ENCODE measurements at places on chromosomes 5 and 9. TPM values are rescaled to one million over a fixed set of nuclear protein-coding genes. Genes with fewer than 3 reads are reported as not detected.

DNA sequence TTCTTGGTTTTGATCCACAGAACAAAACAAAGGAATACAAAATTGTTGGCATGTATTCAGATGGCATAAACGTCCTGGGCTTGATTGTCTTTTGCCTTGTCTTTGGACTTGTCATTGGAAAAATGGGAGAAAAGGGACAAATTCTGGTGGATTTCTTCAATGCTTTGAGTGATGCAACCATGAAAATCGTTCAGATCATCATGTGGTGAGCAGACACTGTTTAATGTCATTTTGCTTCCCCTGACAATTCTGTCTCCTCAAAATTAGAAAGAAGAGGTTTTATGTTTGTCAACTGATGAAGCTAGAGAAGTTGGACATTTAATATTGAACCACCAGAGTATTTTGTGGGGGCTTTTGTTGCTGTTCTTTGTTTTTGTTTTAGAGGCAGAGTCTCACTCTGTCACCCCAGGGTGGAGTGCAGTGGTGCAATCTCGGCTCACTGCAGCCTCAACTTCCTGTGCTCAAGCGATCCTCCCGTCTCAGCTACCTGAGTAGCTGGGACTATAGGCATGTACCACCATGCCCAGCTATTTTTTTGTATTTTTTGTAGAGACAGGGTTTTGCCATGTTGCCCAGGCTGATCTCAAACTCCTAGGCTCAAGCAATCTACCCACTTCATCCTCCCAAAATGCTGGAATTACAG is 82.0 kb downstream of the SLC1A1 start:
- peak overlapping the region; percentile 5 for H3K4me3 ChIP-seq
- peak overlapping the region; percentile 62 for H3K27ac ChIP-seq
- H3K4me1 ChIP-seq: peaks cover 22% of the 10 kb centered on the region
- no peaks in the 10 kb centered on the region for H3K36me3 ChIP-seq

LRRC70 gene
- total RNA-seq: 0.34 TPM

PLEKHG4B gene
- not detected for total RNA-seq

GRCh38 chr5:13746026-13746425 is 198.5 kb downstream of the DNAH5 start:
- no peaks in the 10 kb centered on the region for H3K27me3 ChIP-seq
- no peak for DNase-seq
- H3K4me1 ChIP-seq: no peaks in the 10 kb centered on the region
- no peak overlapping the region for H3K27ac ChIP-seq
- H3K36me3 ChIP-seq: no peaks in the 10 kb centered on the region

DNA sequence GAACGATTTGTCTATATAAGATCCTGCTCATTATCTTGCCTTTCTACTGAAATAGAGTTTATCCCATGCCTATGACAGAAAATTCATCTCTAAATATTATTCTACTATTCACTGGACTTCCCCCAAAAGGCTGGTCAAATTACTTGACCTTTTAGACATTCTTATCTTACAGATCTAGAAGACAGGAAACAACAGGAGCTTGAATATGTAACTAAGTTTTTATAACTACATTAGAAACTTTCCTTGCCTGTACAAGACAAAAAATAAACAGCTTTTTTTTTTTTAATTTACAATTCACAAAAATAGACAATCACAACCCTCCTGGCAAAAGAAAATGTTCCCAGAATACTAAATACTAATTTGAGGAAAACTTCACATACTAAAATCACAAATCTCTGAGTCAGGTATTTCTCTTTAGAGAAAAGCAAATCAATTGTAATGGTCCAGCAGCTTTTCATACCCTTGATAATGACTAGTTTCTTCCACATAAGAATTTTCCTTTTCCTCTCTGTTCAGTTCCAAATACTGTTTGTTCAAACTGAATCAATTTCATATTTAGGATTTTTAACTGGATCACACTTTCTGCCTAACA is 68.6 kb downstream of the MLLT3 start:
- H3K27ac ChIP-seq: peak overlapping the region; percentile 69
- H3K36me3 ChIP-seq: peaks cover 6% of the 10 kb centered on the region
- H3K27me3 ChIP-seq: no peaks in the 10 kb centered on the region
- peak overlapping the region; percentile 11 for H3K4me3 ChIP-seq
- DNase-seq: no peak

DNA sequence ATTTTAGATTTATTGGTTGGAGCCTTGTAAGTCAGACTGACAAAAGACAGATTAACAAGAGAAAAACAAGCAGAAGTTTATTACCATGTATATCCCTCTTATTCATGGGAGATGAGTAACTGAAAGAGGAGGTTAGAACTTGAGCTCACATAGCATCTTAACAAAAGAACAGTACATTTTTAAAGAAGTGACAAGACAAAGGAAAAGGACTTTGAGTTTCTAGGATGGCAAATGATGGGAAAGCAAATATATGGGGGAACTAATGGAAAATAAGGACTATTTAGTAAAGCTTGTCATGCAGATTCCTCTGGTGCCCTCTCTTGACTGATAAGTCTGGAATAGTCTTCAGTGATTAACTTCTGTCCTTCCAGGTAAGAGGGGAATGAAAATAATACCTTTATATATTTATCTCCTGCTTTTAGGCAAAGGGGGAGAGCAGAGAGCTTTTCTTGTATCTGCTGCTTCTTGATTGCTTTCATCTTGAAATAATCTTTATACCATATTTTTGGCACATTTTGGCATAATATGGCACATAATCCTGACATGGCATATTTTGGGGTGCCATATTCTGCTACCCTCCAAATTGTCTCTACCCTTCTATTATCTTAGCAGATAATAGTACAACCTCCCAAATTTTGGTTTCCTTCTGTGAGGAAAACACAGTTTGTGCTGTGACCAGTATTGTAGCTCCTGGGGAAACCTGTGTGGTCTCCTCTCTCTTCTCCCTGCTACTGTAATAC is 206.8 kb downstream of the TMC1 start:
- peaks cover 5% of the 10 kb centered on the region for H3K27me3 ChIP-seq
- no peak overlapping the region for H3K27ac ChIP-seq
- no peaks in the 10 kb centered on the region for H3K4me1 ChIP-seq
- no peak overlapping the region for H3K4me3 ChIP-seq

UNC5A gene
- total RNA-seq: not detected

GRCh38 chr5:4879693-4880303 is 260.3 kb upstream of the ADAMTS16 start:
- H3K27me3 ChIP-seq: no peaks in the 10 kb centered on the region
- H3K27ac ChIP-seq: no peak overlapping the region
- no peaks in the 10 kb centered on the region for H3K36me3 ChIP-seq
- DNase-seq: peak; percentile 66
- H3K4me3 ChIP-seq: no peak overlapping the region

DNA sequence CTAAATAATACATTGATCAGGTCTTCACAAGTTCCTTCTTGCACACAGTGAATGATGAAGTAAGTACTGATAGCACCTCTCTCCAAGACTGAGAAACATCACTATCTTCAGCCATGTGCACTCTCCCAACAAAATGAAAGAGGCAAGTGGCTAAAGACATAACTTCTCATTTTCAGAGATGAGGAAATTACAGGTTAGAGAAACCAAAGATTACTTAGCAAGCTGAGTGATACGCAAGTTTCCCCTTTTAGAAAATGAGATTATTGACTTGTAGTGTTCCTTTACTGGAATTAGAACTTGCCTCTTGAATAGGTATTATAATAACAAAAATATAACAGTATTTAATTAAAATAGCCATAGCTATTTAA is 21.6 kb downstream of the CEMIP2 start:
- DNase-seq: no peak
- peaks cover 28% of the 10 kb centered on the region for H3K4me1 ChIP-seq
- H3K36me3 ChIP-seq: peaks cover 65% of the 10 kb centered on the region
- H3K4me3 ChIP-seq: no peak overlapping the region
- no peaks in the 10 kb centered on the region for H3K27me3 ChIP-seq

PFN3 gene
- total RNA-seq: not detected

DNA sequence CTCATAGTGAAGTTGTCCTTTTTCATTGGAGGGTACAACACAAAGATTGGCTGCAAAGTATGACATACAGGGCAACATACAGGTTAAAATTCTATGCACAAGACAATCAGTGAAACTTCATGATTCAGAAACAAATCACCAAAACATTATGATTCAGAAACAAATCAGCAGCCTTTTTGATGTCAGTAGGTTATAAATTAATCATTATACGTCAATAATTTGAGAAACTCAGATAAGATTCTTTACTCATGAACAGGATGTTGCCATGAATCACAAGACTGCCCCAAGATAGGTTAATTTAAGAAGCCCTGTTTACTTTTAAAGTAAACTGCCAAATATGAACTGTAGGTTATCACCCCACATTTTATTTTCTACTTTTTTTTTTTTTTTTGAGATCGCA is 62.2 kb upstream of the IL33 start:
- no peaks in the 10 kb centered on the region for H3K36me3 ChIP-seq
- peaks cover 9% of the 10 kb centered on the region for H3K27me3 ChIP-seq
- no peak overlapping the region for H3K4me3 ChIP-seq
- H3K4me1 ChIP-seq: no peaks in the 10 kb centered on the region

GRCh38 chr5:9610969-9611368 is 19.2 kb downstream of the TAS2R1 start:
- no peak overlapping the region for H3K27ac ChIP-seq
- DNase-seq: no peak
- H3K27me3 ChIP-seq: no peaks in the 10 kb centered on the region
- no peaks in the 10 kb centered on the region for H3K4me1 ChIP-seq

- H3K27ac ChIP-seq: no peak overlapping the region
- no peak for DNase-seq
- no peak overlapping the region for H3K4me3 ChIP-seq
- H3K4me1 ChIP-seq: peaks cover 4% of the 10 kb centered on the region
- peaks cover 55% of the 10 kb centered on the region for H3K27me3 ChIP-seq
Observed at GRCh38 chr9:109166171-109166770, 778 bp downstream of the FRRS1L start.

GRCh38 chr5:103455796-103456195 is 106.8 kb downstream of the NUDT12 start:
- no peaks in the 10 kb centered on the region for H3K36me3 ChIP-seq
- H3K4me1 ChIP-seq: no peaks in the 10 kb centered on the region
- no peak overlapping the region for H3K27ac ChIP-seq
- H3K27me3 ChIP-seq: peaks cover 5% of the 10 kb centered on the region
- DNase-seq: no peak

DNA sequence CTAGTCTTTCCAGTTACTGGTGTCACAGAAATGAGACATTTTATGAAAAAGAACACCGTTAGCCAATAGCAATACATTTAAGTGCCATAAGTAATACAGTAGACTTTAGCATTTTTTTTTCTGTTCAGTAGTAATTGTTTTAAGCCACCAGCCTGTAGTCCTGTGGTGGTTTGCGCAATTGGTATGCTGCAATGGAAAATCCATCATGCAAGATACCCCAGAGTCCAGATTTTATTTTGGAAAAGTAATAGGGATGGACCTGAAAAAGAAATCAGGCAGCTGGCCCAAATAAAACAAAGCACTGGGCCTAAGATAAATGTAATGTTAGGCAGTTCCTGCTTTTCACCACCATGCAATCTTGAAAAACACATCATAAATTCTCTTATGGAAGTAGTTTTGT is 94.6 kb upstream of the RASGRF2 start:
- peaks cover 44% of the 10 kb centered on the region for H3K4me1 ChIP-seq
- no peak for DNase-seq
- H3K4me3 ChIP-seq: no peak overlapping the region
- H3K36me3 ChIP-seq: peaks cover 40% of the 10 kb centered on the region

DNA sequence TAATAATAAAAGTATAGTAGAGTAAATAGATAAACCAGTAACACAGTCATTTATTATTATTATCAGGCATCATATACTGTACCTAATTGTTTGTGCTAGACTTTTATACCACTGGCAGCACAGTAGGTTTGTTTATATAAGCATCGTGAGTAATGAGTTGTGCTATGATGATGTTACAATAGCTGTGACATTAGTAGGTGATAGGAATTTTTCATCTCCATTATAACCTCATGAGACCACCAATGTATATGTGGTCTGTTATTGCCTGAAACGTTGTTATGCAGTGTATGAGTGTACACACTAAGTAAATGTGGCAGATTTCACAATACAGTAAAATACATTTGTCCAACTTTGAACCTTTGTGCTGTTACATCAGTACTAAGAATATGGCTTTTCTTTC is 72.7 kb upstream of the SPATA31D4 start:
- no peak for DNase-seq
- no peaks in the 10 kb centered on the region for H3K27me3 ChIP-seq
- no peak overlapping the region for H3K27ac ChIP-seq
- H3K36me3 ChIP-seq: no peaks in the 10 kb centered on the region

DNA sequence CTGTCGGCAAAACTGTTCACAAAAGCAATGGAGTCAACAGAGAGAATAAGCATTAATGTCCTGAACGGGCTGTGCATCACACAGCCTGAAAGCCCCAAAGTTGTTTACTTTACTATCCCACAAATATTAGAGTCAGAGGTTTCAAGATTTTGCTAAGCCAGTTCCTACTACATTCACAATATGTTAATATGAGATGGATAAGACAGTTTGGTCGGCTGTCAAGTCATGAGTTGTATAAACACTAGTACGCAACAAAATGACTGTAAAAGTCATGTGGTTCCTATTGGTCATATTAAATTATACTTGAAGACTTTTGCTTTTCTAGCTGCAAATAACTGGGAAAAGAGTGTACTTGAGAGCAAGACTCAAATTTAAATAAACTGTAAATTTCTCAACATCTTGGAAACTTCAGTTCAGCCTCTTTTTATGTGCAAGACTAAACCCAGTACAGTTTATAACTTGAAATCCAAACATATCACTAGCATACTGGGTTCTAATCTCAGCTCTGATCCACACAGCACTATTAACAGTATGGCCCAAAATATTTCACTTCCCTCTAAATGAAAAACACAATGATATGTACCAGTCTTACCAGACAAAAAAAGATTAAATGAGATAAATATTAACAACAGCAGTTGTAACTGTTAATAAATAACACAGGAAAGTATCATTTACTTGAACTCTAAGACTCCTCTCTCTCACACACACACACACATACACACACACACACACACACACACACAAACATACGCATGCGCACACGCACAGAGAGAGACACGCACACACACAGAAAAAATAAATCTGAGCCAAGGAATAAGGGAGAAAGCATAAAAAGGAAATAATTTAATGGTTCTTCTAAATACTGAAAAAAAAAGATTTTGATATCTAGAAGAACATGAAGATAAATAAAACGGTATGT is 33.1 kb downstream of the FANCC start:
- H3K27me3 ChIP-seq: no peaks in the 10 kb centered on the region
- H3K4me3 ChIP-seq: no peak overlapping the region
- H3K36me3 ChIP-seq: peaks cover 6% of the 10 kb centered on the region
- H3K4me1 ChIP-seq: peaks cover 2% of the 10 kb centered on the region
- no peak overlapping the region for H3K27ac ChIP-seq
- DNase-seq: no peak

DNA sequence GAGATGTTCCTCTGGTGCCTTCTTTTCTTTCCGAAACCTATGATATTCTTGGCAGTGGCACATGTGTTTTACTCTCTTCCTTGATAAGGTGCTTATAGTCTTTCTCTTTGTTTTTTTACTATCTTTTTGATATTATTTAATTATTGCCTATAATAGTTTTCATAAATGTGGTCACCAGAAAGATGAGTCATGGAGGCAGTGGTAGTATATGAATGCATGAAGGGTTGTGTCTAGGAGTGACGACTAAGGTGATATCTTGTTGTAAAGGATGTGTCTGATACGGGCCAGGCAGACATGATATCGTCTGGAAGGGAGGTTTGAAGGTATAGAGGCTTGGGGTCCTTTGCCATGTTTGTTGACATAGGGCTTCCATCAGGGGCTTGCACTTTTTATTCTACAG is 36.8 kb downstream of the SLC44A1 start:
- DNase-seq: no peak
- H3K4me1 ChIP-seq: no peaks in the 10 kb centered on the region
- no peaks in the 10 kb centered on the region for H3K36me3 ChIP-seq
- no peak overlapping the region for H3K27ac ChIP-seq

IRX4 gene
- not detected for total RNA-seq

- no peak overlapping the region for H3K4me3 ChIP-seq
- H3K27ac ChIP-seq: no peak overlapping the region
- no peak for DNase-seq
- H3K36me3 ChIP-seq: no peaks in the 10 kb centered on the region
- no peaks in the 10 kb centered on the region for H3K4me1 ChIP-seq
Observed at GRCh38 chr5:166553778-166554177, 1737.7 kb upstream of the WWC1 start.

Measured in activated CD8-positive, alpha-beta T cell treated with anti-CD3 and anti-CD28 coated beads for 36 hours (primary cell).